Calu3 (cell line): ENCODE measurements at places on chromosomes 11 and 22.

DNA sequence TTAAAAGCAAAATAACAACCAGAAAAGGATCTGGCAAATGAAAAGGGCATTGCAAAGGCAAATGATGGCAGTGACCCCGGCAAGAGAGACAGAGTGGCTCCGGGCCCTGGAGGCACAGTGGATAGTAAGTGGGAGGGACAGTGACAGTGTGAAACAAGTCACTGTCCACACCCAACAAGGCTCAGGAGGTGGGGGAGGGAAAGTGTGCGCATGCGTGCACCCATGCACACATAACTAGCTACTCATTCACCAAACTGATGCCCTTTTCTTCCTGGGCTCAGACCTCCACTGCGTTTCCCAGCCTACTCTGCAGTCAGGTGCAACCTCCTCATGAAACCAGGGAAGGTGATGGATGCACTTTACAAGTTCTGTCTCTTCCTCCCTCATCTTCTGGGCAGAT is 108.4 kb downstream of the SHANK2 start:
- no peak for DNase-seq

DNA sequence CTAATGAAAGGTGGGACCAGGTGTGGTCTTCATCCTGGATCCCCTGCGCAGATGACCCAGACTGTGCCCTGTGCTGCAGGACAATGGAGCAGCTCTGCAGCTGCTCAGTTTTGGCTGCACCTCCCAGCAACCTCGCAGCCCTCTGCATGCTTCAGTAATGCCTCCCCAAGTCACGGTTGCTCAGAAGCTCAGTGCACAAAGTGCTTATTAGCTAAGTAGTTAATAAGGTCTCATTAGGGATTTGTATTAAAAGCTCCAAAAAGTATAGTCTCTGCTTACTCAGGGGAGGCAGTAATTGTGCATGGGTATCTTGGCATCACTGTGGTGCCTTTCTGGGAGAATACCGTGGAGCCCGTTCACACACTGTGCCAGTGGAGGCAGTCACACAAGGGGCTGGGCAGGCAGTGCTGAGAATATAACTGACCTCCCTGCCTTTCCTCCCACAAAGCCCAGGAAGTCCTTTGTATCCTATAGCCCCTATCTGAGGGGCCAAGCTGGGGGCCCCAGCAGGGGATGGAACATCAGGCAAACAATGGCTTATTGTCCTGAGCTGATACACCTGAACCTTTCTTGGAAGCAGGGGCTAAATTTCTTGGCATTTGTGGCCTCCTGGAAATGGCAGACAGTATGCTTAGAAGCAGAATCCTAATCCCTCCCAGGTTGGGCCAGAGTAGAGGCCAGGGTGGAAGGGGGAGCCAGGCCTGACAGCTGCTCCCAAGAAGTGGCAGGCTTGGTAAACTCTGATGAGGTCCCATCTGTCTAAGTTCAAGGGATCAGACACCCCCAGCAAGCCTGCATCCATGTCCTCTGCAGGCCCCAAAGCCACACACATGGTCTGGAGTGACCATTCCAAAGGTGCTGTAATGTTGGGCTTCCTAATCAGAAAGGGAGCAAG is 125.5 kb upstream of the PARVA start:
- no peak for DNase-seq

GRCh38 chr22:17767233-17768065 is 6.8 kb downstream of the BID start:
- DNase-seq = no peak

DNA sequence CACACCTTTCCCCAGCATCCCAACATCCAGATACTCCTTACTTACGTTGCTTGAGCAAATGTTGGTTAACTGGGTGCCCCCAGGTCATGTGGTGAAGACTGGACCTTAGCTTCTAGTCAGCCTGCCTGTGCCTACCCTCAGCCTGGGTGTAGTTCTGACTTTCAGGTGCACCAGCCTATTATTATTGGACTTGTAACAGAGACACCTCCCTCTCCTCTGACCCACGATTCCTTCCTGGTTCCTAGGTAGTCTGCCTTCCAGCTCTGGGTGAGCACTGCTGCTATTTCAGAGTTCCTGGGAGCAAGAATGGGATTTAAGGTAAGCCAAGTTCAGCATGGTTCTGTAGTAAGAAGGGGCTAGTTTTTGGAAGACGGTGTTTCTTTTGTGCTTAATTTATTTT is 138.2 kb downstream of the DSCAML1 start:
- DNase-seq = no peak

- DNase-seq = no peak
Observed at GRCh38 chr11:132499661-132500060, 1032.6 kb downstream of the OPCML start.

- DNase-seq = no peak
Observed at GRCh38 chr22:39430576-39431150, 26.1 kb upstream of the MGAT3 start.

- peak; percentile 75 for DNase-seq
Observed at GRCh38 chr11:125404811-125405790, 91.0 kb downstream of the FEZ1 start.

DNA sequence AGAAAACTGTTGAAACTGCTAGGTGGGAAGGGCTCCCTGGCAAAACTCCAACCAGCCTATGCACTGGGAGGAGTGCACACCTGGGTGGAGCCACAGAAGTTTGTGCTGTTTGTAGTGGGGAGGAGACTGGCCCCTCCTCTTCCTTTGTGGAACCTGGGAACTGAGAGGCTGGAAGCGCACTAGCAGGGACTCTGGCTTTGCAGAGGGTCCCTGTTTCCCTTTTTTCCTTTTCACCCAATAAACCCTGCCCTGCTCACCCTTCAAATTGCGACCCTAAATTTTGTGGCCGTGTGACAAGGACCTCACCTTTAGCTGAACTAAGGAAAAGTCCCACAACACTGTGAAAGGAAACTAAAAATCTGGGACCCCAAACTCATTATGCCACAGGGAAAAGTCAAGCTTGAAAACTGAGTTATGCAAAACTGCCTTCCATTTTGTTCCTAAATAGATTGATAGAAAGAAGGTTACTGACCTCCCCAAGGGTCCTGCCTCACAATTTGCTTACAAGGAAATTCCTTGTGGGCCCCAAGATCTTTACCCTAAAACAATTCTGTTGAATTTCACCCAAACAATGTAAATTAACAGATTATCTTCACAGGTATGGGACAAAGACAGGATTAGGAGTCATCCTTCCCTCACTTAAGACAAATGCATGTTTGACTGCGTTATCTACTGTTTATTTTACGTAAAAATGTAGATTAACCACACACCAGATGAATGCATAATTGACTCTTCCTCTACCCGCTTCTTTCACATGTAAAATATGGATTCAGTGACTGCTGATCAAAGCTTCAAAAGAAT is 81.0 kb downstream of the SLC36A4 start:
- DNase-seq = peak; percentile 1
